ENCODE measurements at places on chromosomes 4 and X.

DNA sequence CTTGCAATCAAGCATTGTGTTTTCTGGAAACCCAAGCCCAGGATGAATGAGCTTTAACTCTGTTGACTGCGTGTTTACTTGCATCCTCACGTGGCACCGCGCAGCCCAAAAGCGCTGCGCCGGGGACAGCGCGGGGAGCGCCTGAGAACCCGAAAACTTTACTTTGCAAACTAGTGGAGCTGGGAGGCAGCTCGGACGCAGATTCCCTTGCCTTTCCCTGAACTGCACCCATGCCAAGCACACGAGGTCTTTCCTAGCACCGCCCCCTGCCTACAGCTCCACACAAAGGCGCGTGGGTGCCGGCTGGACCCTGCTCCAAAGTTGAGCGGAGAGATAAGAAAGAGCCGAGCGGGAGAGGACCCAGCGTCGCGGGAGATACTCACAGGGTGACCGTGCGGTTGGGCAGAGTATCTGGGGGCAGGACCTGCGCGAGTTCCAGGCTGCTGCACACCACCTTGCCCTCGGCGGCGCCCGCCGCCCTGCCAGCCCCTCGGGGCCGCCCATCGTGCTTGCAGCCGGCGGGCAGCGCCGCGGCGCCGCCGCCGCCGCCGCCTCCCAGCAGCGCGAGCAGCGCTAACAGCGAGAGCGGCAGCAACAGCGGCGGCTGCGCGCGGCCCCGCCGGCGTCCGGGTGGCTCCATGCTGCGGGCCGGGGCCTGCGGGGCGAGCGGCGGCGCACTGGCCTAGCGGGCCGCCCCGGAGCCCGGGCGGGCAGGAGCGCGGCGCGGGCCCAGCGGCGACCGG is 550 bp downstream of the ADGRA3 start:
- peak; percentile 32 for DNase-seq

GRCh38 chr4:93030670-93031069 is 726.9 kb downstream of the GRID2 start:
- no peak for DNase-seq

- DNase-seq = no peak
Observed at GRCh38 chr4:83237591-83237990, 47.0 kb downstream of the COQ2 start.

- DNase-seq = no peak
Observed at GRCh38 chr4:106369456-106370060, 980 bp upstream of the GIMD1 start.

DNA sequence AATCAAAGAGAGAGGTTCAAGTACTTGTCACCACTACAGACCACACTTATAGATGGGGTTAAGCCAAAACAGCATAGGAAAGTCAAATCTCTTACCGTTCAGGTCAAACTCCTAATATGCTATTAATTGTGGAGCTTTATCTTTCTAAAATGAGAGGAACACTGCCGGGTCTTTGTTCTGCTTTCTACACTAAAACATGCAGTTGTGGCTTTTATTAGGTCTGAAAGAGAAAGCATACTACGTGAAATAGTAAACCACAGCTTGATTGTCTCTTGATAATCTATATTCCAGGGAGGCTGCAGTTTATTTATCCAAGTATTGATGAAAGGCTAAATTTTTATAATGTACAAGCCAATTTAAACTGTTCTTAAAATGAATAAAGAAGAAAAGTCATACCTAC is 12.3 kb upstream of the INPP4B start:
- no peak for DNase-seq

GRCh38 chr4:40253906-40254305 is 57.1 kb downstream of the RHOH start:
- no peak for DNase-seq

- DNase-seq = no peak
Observed at GRCh38 chr4:122873821-122874593, 47.4 kb downstream of the FGF2 start.

All from stimulated activated CD4-positive, alpha-beta T cell treated with anti-CD3 and anti-CD28 coated beads, Interleukin-12 subunit alpha, Interleukin-12 subunit beta, amount 100 ng/mL, for 4 hours (primary cell).